ENCODE measurements at places on chromosomes 5 and 9.
A peak's percentile ranks its signal among the peaks of the same experiment; 100 is the strongest.

- DNase-seq = no peak
Measured at GRCh38 chr5:145393426-145393825, 441.7 kb downstream of the PRELID2 start.

DNA sequence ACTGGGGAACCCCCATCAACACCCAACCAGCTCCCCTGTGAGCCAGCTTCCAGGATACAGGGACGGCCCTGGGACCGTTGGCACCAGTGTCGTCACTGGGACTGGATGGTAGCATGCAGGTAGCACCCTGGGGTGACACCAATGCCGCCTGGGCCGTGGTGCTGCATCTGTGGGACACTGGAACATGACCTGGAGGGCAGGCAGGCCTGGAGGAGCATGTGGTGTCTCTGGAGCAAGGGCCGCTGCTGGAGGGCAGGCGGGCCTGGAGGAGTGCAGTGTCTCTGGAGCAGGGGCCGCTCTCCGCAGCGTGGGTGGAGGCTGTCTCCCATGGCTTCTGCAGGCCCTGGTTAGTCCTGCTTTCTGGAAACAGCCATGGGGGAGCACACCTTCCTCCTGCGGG lies 13.1 kb downstream of the LPCAT1 start:
- DNase-seq = no peak

DNA sequence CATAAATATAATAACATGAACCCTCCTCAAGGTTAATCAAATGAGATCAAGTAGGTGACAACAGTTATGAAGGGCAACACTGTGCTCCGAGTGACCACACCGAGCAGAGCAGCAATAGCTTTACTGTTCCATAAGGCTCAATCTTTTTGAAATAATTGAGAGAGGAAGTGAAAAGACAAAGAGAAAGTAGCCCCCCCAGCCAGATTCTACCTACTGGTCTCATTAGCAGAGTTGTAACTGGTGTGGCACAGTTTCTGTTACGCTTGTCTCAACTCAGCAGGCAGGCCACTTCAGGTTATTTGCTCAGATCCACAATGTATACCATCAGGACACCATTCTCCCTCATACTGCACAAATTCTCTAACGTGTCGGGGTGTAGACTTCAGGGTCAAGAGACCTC lies 14.0 kb downstream of the PRUNE2 start:
- no peak for DNase-seq

DNA sequence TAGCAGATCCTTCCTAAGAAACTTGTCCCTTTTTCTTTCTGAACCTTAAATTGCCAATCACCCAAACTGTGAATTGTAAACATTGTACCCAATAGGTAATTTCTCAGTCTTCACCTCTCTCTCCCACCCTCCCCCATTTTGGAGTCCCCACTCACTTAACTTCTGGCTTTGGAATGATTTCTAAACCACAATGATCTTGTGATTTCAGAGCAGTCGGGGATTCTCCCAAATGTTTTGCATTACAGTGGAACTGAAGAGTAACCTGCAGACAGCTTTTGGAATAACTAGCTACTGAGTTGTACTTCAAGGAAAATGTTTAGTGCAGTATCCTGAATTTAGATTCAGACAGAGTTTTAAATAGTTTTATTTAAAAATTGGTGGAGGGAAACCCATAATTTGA lies 19.2 kb downstream of the SLC27A6 start:
- DNase-seq = no peak

DNA sequence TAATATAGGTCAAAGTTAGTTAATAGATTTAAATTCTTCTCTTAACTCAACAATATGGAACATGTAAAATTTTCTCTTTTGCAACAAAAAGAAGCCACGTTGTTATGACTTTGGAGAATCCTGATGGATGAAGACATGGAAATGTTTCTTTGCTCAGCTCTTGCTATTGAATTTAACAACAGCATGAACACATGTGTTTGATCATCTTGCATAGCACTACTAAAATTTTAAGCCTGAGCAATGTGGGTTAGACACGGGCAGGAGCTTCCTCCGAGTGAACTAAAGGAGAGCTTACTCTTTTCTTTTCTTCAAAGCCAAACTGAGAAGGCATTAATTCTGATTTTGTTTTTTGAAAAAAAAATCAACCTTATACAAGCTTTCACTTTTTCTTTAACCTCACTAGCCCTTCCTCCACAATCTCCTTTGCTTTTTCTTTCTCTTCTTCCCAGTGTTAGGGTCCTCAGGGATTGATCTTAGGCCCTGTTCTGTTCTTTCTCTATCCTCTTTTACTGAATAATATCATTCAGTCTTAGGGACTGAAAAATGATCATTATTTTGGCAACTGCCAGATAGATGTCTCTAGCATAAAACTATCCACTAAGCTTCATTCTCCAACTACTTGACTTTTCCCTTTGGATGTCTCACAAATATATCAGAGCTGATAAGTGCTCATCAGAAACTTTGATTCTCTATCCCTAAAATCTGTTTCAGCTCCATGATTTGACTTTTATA lies 36.9 kb downstream of the ADAMTS19 start:
- DNase-seq = no peak

DNA sequence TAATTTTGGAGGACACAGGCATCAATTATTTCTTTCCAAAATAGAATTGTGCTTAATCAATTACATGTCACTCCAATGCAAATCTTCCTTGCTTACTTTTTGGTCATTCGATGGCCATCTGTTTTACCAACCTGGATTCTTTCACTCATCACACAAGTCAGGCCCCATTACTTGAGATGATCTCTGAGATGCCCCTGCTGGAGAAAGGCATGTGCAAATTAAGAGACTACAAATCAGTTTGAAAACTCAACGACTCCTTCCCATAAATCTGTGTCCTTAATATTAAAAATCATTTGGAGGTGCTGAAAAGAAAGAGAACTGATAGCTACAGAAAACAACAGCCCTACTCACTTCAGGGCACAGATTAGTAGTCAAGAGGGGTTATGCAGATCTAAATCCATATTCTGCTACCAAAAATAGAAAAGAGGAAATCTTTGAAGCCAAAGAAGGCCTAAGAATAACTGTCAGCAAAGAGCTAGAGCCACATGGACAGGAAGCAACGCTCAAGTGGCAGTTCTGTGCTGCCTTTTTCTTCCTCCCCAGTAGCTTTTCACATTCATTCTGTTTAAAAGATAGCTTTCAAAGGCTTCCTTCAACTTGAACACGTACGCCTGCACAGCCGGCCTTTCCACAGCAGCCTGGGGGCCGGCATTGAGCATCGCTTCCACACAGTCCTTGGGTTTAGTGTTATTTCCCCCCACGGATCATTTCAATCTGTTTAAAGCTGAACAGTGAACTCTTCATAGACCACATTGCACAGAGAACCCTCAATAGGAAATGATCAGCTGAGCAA lies 79.3 kb upstream of the MAP3K1 start:
- no peak for DNase-seq

DNA sequence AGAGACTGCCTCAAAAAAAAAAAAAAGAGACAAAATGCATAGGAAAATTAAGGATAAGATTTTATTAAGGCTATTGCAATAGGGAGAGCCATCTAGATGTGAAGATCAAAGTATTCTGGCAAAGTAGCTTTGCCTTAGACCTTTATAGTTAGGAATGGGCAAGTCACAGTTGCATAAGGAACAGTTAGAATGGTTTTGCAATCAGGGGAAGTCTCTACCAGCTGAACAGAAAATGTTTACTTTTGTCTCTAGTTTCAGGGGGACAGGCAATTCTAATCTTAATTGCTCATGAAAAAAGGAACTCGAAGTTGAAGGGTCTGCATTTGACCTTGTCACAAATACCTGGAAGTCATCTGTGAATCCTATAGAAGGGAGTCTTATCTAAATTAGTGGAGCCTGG lies 13.1 kb upstream of the ATP6V1G1 start:
- DNase-seq = no peak

DNA sequence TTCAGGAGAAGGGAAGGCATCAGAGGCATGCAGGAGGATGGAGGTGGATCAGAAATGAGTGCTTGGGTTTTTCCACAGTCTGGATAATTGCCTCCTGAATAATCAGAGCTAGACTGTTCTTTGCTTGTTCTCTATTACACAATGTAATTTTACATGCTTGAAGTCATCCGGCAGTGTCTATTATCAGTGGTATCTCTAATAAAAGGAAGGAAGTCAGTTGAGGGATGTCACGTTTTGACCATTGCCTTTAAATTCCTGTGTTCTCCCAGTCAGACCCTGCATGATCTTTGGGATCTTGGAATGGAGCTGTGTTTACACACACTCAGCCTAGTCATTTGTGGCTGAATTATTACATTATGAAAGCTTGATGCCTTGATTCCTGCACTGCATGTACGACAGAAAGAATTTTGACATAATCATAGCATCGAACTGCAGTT lies 91.0 kb downstream of the PDE8B start:
- no peak for DNase-seq

DNA sequence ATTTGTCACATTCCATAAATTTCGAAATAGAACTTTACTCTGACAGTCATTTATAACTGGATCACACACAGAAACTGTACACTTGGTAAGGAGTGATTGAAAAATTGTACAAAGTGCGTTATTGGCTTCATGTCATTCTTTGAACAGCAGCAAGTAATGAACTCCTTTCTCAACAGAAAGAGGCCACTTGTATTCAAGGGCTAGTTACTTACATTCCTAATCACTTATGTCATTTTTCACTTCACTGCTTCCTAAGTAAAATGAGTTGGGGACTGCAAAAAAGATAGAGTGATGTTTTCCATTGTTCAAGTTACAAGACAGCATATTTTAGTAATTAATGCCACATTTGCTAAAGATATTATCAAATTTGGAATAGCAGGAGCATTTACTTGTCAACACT lies 893.2 kb downstream of the DTWD2 start:
- no peak for DNase-seq

DNA sequence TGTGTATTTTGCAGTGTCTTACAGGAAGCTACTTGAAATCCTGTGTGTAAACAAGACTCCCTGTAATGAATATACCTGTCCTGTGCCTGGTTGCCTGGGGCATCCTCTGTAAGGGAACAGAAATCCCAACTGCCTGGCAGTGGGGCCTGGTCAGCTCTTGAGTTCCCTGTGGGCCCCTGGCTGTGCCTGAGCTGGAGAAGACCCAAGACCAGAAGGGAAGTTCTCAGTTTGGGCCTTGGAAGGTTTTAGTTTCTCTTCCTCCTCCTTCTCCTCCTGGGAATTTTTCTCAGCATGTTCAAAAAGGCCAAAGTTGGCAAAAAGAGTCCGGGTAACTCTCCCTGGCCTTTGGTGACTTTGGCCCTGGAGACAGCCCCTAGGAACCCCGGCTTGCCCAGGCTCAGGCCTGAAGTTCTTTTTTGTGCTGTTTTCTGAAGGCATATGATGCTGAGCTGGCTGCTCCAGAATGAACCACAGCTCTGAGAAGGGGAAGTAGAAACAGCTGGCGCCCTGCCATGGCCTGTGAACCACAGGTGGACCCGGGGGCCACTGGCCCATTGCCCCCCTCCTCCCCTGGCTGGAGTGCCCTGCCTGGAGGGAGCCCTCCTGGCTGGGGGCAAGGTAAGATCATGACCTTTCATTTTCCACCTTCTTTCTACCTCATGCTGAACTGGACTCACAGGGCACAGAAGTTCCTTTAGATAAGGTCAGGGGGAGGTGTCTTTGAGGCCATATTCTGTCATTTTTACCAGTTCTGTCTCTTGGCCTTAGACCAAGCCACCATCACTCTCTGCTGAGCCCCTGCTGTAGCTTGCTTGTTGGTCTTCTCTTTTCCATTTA lies 5.8 kb downstream of the TMEM268 start:
- DNase-seq = no peak

DNA sequence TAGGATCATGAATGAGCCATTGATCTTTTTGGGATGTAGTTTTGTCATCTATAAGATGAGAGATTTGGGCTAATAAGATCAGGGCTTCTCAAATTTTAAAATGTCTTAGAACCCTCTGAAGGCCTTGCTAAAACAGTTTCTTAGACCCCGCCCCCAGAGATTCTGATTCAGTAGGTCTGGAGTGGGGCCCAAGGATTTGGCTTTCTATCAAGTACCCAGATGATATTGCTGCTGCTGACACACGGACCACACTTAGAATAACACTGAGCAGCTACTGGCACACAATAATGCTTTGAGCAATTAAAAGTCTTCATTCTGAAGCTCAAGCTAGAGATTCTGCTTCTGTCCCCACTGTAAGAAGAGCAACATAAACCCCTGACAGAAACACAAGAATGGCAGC lies 216.7 kb downstream of the SMARCA2 start:
- DNase-seq = no peak

DNA sequence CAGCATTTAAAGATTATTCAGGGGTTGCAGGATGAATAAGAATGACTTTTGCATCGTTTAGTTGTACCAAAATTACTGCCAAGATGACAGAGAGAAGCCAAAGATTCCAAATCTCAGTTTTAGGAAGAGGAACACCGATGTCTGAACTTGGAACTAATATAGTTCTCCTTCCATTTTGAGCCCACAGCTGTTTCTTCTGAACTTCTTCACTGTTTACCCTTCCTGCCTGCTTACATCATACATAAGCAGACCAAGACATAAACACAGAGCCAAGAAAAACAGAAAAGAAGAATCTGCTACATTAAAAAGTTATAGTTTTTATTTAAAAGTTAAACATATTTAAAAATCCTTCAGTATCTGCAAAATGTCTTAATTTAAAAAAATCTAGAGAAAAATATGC lies 146.9 kb upstream of the RAPGEF1 start:
- DNase-seq = no peak

DNA sequence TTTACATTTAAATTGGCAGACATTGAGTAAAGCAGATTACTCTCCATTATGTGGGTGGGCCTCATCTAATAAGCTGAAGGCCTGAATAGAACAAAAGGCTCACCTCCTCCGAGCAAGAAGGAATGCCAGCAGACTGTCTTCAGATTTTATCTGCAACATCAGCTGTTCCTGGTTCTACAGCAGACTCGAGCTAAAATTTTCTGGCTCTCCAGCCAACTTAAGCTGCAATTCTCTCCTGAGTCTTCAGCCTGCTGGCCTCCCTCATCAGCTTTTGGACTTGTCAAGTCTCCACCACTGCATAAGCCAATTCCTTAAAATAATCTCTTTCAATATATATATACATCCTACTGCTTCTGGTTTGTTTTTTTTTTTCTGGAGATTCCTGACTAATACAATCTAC lies 12.5 kb downstream of the TRPM3 start:
- no peak for DNase-seq

DNA sequence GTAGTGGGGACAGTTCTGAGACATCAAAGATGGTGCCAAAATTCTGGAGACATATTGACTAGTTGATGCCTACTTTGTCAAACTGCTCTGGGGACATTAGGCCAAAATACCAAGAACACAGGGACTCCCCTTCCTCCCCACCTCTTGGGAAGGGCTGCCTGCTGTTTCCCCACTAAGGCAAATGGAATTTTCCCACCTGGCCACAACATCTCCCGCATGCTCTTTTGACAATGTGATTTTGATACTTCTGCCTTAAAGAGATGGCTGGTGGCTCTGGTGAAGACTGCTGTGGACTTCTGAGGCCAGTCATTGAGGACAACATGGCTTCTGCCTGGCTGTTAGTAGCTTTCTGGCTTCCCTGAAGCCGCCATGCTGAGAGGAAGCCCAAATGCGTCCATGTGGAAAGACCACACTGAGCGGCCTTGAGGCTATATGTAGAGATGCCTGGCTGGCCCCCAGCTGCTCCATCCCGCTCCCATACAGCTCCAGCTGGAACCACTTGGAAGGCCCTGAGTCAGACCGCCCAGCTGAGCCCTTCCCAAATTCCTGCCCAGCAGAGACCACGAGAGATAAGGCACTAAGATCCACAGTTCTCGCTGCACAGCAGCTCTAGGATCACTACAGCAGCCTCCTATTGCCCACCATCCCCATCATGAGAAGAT lies 226.7 kb downstream of the SYK start:
- DNase-seq = no peak

- peak; percentile 54 for DNase-seq
Measured at GRCh38 chr5:17079562-17079961, 137.9 kb upstream of the BASP1 start.
